NCI-H510A treated with DMSO at 0.1 percent for 48 hours (cell line): ENCODE measurements at places on chromosomes 12 and 14.

DNA sequence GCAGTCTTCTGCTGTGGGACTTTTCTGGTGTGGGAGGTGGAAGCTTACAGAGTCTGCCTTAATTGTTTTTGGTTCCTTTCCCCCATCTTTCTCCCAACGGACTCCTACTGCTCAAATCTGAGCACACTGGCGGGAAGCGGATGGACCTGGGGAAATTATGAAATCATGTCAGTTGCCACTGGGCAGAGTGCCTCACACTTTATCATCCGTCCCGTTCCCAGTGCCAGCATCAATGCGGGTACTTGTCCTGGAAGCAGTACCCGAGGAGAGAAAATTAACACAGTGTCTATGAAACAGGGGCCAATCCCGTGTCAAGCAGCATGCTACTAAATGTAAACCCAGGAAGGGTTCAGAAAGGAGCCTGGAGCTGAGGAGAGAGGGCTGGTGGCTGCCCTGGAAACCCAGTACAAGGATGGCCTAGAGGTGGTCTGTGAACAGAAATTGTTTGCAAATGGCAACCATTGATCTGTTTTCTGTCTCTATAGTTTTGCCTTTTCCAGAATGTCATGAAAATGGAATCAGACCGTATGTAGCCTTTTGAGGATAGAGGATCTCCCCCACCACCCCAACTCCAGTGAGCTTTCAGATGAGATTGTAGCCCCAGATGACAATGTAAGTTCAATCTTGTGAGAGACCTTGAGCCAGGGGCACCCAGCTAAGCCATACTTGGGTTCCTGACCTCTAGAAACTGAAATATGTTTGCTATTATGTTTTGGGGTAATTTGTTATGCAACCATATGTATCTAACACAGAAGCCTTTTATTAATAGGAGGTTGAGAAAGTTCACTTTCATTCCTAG is 908 bp upstream of the CDKL1 start:
- no peak for DNase-seq

DNA sequence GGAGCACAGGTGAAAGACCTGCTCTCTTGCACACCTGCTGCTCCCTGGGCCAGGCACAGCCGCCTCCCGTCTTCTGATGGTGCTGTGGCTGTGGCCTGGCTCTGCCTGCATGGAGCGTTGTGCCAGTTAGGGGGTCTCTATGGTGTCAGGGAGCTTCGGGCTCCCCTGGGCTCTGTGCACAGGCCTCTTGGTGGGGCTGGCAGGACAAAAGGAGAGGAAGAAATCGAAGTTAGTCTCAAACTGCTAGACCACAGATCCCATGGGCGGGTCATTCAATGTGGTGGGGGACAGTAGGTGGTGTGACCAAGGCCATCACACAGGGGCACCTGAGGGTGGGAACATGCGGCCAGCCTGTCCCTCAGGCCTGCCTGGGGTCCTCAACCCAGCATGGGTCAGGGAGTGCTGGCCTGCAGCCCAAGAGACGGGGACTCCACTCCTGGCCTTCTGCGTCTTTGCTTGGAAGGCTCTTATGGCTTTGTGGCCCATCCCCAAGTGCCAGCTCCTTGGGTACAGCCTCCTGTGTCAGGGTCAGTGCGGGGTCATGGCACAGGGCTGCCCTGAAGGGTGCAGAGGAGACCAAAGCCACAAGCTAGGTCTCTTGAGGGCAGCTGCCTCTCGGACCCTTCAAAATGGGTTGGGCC is 84.1 kb downstream of the KIF26A start:
- no peak for DNase-seq

- DNase-seq = no peak
Observed at GRCh38 chr12:46958599-46959290, 120.7 kb upstream of the PCED1B start.

GRCh38 chr12:62933220-62933601 is 1.7 kb downstream of the PPM1H start:
- DNase-seq = peak; percentile 89

DNA sequence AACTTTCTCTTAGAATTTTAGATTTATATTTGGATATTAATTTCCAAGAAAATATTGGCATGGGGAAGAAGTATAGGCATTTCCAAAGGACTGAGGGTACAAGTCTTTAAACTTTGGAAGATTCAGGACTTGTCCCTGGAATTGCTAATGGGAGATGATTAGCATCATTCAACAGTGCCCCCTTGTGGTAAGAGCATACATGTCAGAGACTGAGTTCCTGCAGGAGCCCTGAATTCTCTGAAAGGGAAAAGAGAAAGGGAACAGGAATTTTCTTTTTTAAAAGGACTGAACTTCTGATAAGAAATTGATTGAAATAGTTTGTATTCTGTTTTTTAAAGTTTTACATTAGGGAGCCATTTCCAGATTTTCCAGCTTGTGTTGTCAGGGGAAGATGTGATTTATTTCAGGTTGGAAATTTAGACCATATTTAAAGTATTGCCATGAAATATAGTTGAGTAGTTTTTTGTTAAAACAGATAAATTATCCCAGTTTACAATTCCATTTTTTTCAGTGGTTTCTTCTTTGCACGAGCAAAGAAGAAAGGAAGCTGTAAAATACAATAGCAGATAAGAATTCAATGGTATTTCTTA is 44.0 kb upstream of the REP15 start:
- peak; percentile 52 for DNase-seq

DNA sequence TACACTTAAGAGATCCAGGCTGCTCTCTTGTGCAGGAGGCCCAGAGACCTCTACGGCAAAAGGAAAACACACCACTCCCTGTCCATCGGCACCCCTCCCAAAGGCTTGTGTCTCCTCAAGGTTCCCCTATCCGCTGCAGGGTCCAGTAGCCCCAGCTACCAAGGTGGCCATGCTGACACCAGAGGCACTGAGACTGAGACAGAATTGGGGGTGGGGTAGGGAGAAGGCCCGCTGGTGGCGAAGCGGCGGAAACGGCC is 590 bp downstream of the DDIT3 start:
- DNase-seq = no peak

GRCh38 chr12:26987634-26988424 is 26.4 kb downstream of the TM7SF3 start:
- no peak for DNase-seq

- DNase-seq = no peak
Observed at GRCh38 chr14:50726372-50727107, 58.4 kb upstream of the SAV1 start.

GRCh38 chr12:107033758-107034739 is 47.1 kb upstream of the MTERF2 start:
- no peak for DNase-seq

GRCh38 chr14:55221186-55221585 is 29.8 kb upstream of the DLGAP5 start:
- DNase-seq = no peak

DNA sequence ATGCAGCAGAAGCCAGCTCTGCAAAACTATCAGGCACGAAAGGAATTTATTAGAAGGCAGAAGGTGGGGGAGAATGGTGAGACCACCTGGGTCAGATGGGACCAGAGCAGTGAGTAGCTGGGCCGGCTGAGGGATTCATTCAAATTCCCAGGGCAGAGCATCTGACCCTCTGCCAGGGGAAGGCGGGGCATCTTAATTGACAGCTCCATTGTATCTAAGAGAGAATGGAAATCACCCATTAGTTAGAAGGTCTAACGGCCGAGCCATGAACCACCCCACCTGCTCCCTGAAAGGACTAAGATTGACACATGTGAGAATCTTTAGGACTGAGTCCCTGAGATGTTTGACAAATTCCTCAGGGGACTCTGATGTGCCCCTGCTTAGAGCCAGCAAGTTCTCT is 83.7 kb downstream of the PHETA1 start:
- no peak for DNase-seq

GRCh38 chr14:51495319-51495718 is 156.4 kb upstream of the FRMD6 start:
- DNase-seq = no peak

GRCh38 chr14:105084741-105085571 is 19.7 kb upstream of the GPR132 start:
- DNase-seq = no peak

DNA sequence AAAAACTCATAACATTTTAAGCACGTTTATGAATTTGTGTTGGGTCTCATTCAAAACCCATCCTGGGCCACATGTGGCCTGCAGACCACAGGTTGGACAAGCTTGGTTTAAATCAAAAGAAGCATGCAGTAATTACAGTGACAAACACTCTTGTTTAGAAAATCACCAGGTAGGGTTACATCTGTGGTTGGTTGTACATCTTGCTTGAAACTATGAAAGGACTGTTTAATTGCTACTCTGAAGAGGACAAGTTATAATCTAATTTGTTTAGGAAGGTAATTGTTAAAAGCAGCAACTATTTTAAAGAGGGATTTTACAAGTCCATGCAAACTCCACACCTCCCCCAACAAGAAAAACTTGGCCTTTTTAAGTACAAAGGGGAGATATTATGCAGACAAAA is 4.0 kb downstream of the TRIP11 start:
- DNase-seq = no peak

DNA sequence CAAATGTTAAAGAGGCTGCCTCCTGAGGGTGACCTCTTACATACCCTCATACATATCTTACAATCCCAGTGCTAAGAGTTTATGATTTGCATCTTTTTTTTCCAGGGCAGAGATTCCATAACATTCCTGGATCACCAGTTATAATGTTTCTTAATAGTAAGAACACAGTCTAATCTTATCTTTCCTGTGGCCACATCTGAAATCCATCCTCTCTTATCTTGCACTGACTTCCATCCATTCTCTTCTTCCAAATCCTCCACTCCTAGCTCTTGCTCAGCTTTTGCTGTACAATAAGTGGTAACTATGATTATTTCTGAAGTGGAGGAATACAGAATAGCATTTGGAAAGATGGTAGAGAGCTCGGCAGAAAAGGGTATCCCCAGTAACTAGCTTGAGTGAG is 6.3 kb downstream of the CALCOCO1 start:
- DNase-seq = no peak

DNA sequence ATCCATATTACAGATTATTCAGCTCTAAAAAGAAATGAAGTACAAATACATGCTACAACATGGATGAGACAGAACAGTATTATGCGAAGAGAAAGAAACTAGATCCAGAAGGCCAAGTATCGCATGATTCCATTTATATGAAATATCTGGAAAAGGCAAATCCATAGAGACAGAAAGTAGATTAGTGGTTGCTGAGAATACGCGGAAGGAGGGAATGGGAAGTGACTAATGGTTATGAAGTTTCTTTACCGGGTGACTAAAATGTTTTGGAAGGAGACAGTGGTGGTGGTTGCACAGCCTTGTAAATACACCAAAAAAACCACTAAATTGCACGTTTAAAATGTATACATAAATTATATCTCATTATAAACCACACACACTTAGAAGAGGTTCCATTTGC is 12.5 kb downstream of the PRDM4 start:
- no peak for DNase-seq

DNA sequence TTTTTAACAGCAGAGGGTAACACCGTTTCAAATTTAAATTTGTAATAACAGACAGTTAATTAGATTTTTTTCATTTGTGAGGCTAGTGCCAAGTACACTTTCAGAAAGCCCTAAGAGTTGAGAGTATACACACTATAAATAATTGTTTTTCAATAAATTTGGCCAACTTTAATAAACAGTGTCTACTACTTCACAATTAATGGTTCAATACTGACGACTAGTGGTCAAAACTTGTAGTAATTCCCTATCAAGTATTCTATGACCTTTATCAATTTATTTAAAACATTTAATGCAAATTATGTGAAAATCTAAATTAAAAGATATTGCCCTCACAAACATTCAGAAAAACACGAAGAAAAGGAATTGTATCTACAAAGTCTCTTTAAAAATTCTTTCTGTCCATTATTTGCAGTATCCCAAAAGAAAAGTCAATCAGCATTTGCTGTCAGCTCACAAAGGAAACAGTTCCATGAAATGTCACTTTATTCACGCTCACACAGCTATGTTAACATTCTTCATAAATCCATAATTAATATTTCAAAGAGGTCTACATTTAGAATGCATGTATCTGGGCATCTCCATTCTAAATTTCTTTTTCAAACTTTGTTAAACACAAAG is 91.2 kb downstream of the CEP128 start:
- DNase-seq = peak; percentile 51

DNA sequence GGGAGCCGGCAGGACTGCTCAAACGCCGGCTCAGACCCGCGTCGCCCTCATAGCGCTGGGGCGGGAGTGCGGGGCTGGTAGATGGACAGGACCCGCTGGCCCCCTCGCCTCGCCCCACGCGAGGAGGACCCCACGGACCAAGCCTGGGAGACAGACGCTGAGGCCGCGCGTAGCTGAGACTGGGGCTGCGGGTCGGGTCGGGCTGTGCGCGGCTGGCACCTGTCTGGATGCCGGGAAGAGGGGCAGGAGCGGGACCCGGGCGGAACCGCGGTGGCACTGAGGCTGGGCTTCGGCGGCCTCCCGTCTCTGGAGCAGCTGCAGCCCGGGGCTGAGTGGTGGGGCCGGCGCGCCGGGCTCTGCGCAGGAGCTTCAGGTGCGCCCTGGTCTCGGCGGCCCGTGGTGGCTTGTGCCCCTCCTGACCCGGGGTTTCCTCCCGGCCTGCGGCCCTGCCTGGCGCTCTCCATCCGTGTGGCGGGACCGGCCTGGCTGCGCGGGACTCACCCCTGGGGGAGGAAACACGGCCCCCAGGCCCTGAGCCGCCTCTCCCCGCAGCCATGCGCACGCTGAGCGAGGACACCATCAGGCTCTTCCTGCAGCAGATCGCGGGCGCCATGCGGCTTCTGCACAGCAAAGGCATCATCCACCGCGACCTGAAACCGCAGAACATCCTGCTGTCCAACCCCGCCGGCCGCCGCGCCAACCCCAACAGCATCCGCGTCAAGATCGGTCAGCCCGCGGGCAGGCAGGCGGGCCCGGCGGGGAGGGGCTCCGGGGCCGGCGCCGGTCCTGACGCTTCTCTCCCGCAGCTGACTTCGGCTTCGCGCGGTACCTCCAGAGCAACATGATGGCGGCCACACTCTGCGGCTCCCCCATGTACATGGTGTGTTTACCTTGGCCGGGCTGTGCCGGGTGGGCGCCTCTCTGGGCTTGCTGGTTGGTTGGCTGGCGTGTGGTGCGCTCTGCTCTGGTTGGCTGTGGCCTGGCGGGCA is 14.0 kb downstream of the ULK1 start:
- DNase-seq = no peak

GRCh38 chr12:56413392-56413791 is 35.8 kb downstream of the TIMELESS start:
- no peak for DNase-seq

GRCh38 chr14:51666826-51667225 is 15.1 kb downstream of the FRMD6 start:
- no peak for DNase-seq

DNA sequence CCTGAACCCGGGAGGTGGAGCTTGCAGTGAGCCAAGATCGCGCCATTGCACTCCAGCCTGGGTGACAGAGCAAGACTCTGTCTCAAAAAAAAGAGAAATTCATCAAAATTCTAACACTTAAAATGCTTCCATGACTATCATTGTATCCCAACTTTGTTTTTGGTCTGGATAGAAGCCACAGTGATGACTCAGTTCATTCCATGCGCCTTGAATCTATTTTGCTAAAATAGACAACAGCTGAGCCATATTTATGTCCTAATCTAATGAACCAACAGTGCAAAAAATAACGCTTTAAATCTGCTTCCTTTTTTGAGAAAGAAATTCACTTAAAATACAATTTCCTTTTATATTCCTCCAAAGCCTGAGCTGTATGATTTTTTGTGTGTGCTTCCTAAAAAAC is 23.2 kb upstream of the BICD1 start:
- no peak for DNase-seq
